ENCODE measurements at places on chromosomes 2 and 18.

DNA sequence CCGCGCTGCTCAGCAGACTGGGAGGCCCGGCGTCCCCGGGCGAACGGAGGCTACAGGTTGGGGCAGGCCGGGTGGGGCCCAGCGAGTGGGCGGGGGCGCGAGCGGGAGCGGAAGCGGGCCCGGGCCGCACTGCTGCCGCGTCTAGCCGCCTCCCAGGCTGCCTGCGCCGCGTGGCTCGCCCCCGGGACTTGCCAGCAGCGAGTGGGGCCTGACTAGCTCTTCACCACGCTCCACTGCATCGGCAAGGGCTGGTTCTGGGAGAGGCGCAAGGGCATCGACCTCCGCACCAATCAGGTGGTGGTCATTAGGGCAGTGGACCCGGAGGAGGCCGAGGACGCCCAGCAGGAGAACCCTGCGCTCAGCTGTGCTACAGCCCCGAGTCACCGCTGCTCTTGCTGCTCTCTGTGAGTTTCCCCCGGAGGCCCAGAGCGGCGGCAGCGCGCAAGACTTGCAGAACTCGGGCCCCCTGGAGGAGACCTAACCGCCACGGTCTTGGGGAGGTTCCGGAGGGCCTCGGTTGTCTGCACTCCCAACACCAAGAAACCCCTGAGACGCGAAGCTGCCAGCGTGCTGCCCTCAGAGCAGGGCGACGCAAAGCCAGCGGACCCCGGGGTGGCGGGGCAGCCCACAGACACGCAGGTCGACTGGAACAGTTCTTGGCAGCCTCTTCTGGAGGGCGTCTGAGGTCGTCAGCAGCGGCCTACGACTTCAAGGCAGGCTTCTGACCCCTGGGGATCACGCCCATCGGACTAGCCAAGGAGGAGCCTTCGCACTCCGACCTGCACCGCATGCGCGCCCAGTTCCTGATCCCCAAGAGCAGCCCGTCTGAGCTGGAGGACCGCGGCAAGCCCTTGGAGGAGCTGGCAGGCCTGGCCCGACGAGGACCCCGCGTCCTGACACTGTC, 27.2 kb upstream of the PTPN2 start:
- DNase-seq = peak; percentile 62

GRCh38 chr2:191512216-191512835, 165.6 kb upstream of the NABP1 start:
- no peak for DNase-seq

DNA sequence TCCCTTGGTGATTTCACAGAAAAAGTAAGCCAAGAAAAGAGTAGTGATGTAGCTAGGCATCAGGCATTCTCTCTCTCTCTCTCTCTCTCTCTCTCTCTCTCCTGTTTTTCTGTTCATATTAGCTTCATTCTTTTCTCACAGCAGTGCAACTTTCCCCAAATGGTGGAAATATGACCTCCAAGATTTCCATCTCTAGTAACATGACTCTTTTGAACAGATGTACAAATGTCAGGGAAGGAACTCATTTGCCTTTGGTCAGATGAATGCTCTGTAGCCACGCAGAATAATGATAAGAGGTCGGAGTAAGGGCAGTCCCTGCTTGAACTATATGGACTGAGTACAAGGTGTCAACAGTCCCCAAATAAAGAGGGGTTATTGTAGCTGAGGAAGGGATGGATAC, 316.2 kb downstream of the GALNT13 start:
- DNase-seq = no peak

DNA sequence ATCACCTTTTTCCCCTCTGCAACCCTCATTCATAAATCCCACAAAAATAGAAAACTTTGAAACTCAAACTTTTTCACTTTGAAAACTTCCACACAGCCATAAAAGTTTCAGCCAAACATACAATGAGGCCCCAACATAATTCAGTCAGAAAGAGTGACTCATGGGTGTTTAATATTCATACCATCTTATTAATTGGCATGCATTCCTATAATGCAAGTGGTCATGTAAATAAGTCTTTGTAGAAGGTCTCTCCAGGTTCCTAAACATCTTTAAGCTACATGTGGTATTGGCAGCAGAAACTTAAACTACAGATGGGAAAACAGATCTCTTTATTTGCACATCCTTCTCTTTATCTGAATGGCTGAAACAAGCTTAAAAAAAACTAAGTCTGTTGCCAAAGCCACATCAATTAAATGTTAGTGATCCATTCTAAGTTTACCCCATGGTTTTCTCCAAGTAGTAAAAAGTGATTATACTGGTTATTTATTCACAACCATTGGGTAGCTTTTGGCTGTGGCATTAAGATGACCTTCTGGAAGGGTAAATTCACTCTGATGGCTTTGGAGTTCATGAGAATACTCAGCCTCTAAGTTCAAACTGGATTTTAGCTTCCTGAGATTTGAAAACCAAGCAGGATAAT, 70.2 kb upstream of the LYPD1 start:
- DNase-seq = no peak

DNA sequence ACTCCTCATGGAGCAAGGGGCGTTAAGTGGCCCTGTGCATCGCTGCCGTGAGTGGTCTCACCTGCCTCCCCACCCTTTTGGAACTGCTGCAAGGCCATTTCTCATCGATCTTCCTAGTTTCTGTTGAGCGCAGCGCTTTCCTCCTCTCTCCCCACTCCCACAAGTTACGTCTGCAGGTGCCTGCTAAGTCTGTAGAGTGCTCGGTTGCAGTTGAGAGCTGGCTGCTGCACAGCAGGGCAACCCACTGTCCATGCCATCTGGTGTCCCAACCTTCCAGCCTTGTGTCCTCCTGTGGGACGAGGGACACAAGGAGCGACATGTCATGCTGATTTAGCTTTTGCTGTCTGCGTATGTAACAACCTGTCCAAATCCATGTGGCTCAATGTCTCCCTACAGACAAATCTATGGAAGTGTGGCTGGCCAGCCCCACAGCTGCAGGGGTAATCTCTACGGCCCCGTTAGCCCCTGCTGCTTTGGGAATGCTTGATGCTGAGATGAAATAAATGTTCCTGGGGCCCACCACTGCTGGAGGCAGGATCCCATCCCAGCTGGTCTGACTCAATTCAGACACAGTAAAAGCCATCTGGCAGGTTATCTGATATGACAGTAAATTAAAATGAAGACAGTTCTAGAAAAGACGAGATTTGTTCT, 68.1 kb upstream of the TCF7L1 start:
- no peak for DNase-seq

DNA sequence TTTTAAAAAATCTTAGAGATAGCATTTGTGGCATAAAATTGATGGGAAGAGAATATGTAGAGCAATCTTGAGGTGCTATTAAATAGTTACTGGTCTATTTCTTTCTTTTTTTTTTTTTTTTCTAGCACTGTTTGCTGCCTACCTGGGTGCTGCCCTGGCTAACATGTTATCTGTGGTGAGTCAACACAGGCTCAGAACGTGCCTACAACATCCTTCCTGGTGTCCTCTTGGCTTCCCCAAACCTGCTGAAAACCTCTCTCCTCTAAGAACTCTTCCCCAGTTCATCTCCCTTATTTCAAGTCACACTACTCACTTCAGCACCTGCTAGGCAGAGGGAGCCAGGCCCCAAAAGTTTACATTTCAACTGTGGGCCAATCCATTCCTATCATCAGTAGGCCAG, 45.1 kb upstream of the SLC14A1 start:
- no peak for DNase-seq

DNA sequence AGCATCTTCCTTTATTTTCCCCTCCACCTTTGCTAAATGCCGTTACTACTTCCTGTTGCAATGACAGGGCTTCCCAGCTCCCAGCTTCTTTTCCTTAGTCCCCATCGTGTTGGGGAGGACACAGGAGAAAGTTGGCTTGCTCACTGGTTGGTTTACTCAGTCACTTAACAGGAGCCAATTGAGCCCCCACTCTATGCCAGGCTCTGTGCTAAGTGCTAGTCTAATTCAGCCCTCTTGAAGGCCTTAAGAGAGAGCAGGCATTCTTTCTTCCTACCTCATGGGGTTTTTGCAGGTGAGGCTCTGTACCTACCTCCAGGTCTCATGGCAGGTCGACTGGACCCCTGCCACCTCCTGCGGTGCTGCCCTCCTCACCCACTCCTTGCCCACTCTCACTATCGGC, 20.1 kb downstream of the TANC1 start:
- no peak for DNase-seq

DNA sequence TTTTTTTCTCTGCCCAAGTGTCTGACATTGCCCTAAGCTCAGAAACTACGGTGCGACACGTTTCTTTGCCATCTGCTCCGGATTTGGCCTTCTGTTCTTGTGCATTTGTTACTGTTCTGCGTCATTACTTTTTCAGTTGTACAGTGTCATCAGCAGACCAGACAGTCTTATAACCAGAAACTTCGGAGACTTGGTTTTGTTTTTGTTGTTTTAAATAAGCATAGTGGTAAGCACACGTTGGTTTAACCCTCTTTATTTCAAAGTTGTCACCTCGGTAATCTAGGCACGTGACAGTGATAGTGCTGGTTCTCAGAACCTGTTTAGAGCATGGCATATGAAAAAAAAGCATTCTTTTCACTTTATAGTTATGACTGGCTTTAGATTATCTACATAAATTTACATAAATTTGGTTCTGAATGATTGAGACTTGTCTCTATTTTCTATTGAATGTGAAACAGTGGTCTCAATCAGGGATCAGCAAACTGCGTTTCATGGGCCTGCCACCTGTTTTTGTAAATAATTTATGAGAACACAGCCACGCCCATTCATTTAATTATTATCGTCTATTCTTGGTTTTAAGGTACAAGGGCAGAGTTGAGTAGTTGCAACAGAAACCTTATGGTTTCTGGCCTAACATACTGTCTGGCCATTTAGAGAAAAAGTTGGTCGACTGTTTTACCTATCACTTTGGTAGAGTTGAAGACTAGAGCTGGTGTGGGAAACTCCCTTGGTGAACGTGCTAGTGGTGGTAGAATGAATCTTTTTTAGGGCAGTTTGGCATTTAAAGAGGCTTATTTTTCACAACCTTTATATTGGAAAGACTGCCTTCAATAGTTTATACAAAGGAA, 106.5 kb downstream of the ZNF532 start:
- DNase-seq = no peak

DNA sequence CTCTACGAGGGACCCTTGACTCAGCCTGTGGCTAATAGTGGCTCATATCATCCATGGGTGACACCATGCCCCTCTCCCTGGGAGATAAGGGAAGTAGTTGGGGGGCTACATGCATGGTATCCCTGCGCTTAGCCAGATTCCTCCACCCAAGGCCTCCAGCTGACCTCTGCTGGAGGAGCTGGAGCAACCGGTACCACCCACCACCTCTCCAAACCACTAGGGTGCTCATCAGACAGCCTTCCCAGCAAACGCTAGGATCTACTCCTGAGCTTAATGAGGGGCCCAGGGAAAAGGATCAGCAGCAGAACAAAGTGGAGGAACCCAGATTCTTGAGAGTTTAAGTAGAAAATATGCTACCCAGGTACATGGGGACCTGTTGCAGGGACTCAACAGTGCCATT, 75.9 kb upstream of the CAPN13 start:
- no peak for DNase-seq

- DNase-seq = no peak
Measured at GRCh38 chr2:181005326-181005655, 24.9 kb downstream of the UBE2E3 start.

GRCh38 chr2:101461381-101461780, 13.5 kb downstream of the RFX8 start:
- DNase-seq = no peak

- peak; percentile 47 for DNase-seq
Measured at GRCh38 chr2:241272303-241273209, 42.9 kb downstream of the HDLBP start.

- no peak for DNase-seq
Measured at GRCh38 chr2:149029307-149029965, 9.1 kb upstream of the LYPD6B start.

DNA sequence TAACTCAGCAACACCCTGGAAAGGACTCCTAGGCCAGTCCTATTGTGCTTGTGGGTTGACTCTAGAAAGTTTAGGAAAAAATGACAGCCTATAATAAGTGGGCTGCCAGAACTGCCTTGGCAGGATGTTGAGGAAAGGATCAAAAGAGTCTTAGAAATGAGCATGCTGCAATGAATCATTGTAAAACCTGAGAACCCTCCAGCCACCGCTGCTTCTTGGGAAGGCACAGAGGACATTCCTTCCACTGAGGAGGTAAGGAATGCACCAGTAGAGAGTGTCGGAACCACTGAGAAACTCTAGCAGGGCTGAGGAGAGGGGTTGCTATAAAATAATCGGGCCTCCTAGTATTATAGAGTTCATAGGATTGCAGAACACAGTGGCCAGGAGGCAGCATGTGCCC, 146.7 kb upstream of the SMIM21 start:
- no peak for DNase-seq

DNA sequence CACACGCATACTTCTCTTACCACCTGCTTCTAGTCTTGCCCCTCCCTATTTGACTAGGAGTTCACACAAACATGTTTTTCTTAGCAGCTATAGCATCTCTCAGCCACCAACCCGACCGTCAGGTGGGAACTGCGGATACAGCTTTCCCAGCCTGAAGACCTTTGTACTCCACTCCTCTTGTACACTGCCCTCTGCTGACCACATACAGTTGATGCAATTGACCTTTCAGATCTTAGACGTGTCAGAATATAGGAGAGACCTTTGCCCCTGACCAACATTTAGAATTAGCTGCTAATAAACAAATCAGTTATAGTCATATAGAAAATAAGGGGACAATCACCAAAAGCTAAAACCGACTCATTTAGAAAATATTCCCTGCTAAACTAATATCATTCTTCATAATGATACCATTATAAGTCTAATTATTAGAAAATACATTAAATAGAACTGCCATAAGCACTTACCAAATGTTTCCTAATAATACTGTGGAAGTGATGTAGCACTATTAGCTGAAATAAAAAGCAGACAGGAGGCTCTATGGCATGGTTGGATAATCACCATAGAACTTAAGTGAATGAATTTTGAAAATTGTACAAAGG, 208.4 kb downstream of the RAD51AP2 start:
- peak; percentile 76 for DNase-seq

Data from hematopoietic multipotent progenitor cell (in vitro differentiated cells).